Activated CD4-positive, alpha-beta memory T cell treated with anti-CD3 and anti-CD28 coated beads, Interleukin-2, amount 10 ng/mL, durations not matched to agents 7 days and 5 days (primary cell): ENCODE measurements at places on chromosomes 16 and 17. TPM values are rescaled to one million over a fixed set of nuclear protein-coding genes. Genes with fewer than 3 reads are reported as not detected.

DNA sequence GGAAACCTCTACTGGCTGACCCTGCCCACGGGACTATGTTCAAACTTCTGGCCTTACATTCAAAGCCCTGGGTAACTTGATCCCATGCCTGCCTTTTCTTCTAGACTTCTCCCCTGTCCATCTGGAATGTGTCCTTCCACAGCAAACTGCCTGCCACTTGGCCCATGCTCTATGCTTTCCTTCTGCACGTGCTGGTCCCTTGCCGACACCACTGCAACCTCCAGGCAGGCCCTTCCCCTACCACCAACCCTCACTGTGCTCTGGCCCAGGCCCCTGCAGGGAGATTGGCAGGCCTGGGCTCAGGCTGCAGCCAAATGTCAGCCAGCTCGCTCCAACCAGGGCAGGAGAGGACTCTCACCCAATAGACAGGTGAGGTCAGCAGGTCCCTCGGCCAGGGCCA, 11.0 kb downstream of the HSD11B2 start:
- DNase-seq: no peak

GRCh38 chr16:77785373-77785764, 3.0 kb upstream of the VAT1L start:
- no peak for DNase-seq

- DNase-seq: no peak
Observed at GRCh38 chr16:67780847-67781564, 25.4 kb downstream of the RANBP10 start.

DNA sequence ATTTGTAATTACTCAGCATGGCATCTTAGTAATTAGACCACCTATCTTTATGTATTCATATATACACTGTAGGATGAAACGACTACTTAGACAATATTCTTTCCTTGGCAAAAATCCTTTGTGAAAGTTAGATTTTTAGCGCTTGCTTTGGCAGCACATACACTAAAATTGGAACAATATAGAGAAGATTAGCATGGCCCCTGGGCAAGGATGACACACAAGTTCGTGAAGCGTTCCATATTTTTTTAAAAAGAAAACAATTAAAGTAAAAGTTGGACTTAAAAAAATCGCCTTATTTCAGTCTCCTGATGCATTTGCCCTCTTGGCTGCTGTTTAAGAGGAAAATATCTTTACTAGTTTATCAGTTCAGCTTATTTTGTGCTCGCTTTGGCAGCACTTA, 10.5 kb downstream of the IGSF6 start:
- DNase-seq: no peak

- no peak for DNase-seq
Observed at GRCh38 chr16:15990902-15991301, 41.5 kb downstream of the ABCC1 start.

DNA sequence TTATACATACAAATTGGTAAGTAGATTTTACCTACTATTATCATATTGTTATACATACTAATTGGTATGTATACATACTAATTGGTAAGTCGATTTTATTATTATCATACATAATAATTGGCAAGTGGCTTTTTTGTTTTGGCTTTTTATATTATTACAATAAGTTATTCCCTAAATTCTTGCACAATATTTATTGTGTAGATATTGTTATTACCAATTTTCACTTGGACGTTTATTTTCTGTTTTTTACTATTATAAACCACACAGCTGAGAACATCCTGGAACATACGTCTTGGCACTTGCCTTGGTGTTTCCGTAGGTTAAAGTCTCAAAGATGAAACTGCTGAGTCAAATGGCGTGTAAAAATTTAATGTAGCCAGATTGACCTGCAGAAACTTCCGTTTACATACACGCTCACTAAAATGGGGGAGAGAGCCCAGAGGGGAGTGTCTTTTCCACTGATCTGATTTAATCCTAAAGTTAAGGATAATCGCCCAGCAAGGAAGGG, 18.9 kb downstream of the GNGT2 start:
- no peak for DNase-seq

DNA sequence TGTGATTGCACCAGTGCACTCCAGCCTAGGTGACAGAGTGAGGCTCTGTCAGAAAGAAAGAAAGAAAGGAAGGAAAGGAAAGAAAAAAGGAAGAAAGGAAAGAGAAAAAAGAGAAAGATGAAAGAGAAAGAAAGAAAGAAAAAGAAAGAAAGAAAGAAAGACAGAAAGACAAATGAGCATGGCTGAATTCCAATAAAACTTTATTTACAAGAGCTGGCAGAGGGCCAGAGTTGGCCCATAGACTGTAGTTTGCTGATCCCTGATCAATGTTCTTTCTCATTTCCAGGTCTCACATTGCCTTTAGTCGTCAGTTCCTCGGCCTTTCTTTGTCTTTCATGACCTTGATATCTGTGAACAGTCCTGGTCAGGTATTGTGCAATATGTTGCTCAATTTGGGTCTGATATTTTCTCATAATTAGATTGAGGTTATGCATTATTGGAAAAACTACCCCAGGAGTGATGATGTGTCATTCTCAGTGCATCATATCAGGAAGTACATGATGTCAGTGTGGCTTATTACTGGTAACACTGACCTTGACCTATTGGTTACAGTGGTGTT, 68.5 kb upstream of the MED9 start:
- DNase-seq: no peak

DNA sequence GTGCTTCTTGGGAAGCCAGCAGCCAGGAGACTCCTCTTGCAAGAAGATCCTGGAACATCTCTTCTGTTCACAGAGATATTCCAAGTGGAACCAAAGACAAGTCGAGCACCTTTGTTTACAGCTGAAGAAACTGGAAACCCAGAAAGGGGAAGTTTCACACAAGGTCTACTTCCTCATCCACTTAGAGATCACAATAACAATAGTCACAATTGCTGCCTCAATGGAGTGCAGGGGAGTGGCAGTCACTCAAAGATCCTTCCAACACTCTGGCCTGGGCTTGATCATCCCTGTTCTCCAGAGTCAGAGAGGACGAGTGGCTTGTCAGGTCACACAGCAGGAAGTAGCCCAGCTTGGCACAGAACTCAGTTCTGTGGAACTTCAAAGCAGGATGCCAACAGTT, 46.9 kb upstream of the SIAH1 start:
- DNase-seq: no peak

- DNase-seq: no peak
Observed at GRCh38 chr16:26365161-26365940, 673.6 kb downstream of the HS3ST4 start.

- no peak for DNase-seq
Observed at GRCh38 chr17:50053654-50053960, 2.3 kb upstream of the ITGA3 start.

- DNase-seq: no peak
Observed at GRCh38 chr16:48129926-48130325, 25.9 kb downstream of the ABCC12 start.

GRCh38 chr17:61524319-61524718, 66.7 kb downstream of the NACA2 start:
- no peak for DNase-seq

DNA sequence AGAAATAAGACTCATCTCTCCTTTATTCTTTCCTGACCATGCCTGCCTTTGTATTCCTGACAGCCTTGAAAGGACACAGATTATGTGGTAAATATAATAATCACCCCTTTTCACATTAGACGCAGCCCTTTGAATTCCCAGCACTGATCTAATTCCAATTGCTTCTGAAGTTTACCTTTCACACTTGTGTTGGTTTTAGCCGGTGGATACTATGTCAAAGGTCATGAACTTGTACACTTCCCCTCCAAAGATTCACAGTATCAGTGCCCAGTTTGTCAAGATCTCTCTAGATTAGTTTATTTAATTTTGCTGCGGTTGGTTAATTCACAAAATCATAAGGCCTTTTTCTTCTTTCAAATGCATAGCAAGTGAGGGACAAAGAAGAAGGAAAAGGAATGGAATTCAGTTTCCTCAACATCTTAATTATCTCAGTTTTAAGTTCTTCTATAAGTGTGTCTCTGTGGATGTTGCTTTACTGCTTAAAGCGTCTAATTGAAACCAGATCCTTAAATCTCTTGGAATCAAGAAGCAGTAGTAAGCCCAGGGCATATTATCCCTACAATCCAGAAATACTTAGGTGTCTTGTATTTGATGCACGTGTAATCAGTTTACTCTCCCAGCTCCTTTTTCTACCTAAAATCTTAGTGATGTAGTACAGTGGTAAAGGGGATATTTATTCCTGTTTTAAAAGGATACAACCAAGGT, 174.3 kb upstream of the TBX2 start:
- no peak for DNase-seq

DNA sequence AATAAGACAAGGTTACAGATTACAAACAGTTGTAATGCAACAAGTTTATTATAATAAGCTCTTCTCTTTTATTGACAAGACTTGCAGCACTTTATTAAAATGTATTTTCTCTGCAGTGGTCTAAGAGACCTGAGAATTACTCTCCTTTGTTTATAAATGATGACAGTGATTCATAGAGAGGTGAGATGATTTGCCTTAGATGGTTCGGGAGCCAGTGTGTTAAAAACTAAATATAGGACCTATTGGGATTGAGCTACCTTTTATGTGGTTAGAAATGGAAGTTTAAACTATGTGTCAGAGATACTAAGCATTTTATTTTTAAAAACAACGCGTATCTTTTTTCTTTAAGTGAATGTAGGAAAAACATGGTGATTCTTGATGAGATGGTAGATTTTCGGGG, 2.9 kb upstream of the KRTAP3-3 start:
- no peak for DNase-seq

GRCh38 chr16:70757183-70757582, 43.8 kb downstream of the VAC14 start:
- DNase-seq: no peak

DNA sequence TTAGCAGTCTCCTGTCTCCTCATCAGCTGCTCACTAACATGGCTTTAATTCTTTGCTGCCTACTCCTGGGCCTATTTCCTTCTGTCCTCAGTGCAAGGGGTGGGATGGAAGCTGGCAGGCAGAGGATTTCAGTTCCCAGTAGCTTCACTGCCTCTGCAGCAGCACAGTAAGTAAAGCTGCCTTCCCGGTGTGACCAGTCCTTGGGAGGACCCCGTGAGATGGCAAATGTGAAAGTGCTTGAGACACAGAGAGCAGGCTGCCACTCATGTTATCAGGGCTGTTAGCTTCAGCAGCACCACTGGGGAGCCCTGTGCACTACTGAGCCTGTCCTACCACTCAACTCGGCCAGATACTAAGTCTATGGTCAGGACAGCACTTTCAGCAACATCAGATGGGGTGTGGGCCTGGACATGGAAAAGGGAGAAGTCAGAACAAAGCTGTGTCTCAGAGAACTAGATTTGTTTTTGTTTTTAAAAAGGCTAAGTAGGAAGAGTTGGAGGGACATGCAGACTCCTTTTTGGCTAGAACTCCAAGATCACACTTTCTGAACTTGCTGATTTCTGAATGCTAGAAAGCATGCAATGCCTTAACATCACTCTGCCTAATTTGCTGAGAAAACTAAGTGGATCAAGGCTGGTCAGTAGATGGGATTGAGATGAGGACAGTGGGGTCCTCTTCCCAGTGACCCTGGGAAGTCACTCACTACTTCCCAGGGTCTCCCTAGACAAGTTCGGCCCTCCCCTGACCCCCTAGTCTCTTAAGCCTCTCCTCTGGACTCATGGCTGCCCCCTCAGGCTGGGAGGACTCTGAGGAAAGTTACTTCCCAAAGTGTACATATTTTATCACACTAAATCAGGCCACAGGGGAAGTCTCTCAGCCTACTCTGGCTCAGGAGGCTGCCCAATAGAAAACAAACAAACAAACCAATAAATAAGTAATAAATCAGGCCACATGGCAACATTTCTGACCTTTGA, 1.1 kb downstream of the ACSF2 start:
- peak; percentile 34 for DNase-seq

MT1E gene
- total RNA-seq: 12.3 TPM

ZMYND15 gene
- total RNA-seq: not detected

ZNF205 gene
- total RNA-seq: not detected

MEFV gene
- total RNA-seq: 0.15 TPM

MSLN gene
- total RNA-seq: not detected

LRRC45 gene
- 35.5 TPM for total RNA-seq

AGRP gene
- total RNA-seq: not detected
